Caco-2 (cell line): ENCODE measurements at places on chromosomes 7 and 10.
A peak's percentile ranks its signal among the peaks of the same experiment; 100 is the strongest.

- no peak for DNase-seq
Measured at GRCh38 chr7:157854066-157854891, 517.5 kb downstream of the DNAJB6 start.

- DNase-seq = no peak
Measured at GRCh38 chr7:43766564-43766963, 8.1 kb downstream of the BLVRA start.

GRCh38 chr10:47160967-47161366 lies 139.0 kb upstream of the GDF10 start:
- no peak for DNase-seq

- DNase-seq = no peak
Measured at GRCh38 chr10:89916468-89917215, 215.3 kb downstream of the KIF20B start.

GRCh38 chr7:92806496-92806895 lies 29.9 kb downstream of the CDK6 start:
- DNase-seq = no peak

GRCh38 chr7:157412021-157412443 lies 75.2 kb downstream of the DNAJB6 start:
- DNase-seq = no peak

GRCh38 chr10:121610798-121611323 lies 12.6 kb upstream of the FGFR2 start:
- DNase-seq = peak; percentile 81
